Ovary (tissue), 10 donors: ENCODE measurements at places on chromosomes 5 and 9. TPM values are rescaled to one million over a fixed set of nuclear protein-coding genes. Genes with fewer than 3 reads are reported as not detected.

- DNase-seq = no peak
These were observed 391.7 kb downstream of the ACTL7B start for GRCh38 chr9:108463932-108464606.

DNA sequence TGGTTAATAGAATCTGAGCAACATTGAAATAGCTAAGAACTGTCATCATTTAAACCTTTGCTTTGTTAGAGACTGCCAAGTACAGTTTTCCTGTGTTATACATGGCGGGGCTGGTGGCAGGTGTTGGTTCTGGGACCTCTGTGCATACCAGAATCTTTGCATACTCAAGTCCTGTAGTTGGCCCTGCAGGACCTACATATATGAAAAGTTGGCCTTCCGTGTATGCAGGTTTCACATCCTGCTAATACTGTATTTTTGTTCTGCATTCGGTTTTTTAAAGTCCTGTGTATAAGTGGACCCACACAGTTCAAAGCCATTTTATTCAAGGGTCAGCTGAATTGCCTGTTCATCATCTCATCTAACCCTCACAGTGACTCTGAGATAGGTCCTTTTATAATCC, 36.4 kb downstream of the LARP1 start:
- no peak for DNase-seq

DNA sequence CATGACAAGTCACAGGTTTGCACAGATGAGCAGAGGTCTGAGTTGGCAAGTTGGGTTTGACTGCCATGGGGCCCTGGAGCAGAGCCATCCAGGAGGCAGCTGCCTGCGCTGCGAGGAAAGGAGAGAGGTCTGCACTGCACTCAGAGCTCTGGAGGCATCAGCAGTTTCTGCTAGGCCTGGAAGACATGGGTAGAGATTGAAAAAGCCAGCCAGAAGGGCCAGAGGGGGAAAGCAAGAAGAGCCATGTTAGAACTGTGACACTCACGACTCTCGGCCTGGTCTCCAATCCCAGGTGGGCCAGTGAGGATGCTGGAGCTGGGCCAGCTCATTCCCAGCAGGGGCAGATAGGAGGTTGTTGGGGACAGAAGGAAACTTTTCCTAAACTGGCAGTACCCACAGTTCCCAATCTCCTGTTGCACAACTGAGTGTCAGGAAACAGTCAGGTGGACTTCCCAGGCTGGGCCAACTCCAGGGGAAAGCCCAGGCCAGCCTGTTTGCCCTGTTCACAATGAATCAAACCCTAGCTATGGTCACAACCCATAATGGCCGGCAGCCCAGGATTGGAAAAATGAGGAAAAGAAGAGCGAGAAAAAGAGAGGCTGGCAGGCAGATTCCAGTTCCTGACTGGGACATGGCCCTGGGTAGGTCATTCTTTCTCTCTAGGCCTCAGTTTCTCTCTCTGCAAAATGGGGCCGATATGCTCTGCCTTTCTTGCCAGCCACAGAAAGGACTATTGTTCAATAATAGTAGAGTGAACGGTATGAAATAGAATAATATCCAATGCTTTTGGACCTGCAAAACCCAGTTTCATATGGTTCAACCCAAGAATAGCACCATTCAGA, 7.8 kb upstream of the ORM1 start:
- peak; percentile 12 for DNase-seq

DNA sequence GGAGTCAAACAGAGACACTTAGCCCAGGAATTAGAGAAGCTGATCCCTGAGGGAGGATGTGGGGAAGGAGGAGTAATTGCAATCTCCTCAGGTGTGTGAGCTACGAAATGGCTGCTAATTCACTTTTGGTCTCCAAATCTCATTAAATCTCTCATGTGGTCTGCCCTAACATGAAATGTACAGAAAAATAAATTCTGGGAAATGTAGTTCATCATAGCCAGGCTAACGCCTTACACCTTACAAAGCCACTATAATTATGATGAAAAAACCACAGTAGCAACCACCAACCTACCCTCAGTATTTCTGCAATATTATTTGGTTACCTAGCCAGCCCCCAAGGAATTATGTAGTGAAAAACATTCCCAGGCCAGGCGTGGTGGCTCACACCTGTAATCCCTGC, 354.0 kb downstream of the TMEM167A start:
- DNase-seq = no peak

DNA sequence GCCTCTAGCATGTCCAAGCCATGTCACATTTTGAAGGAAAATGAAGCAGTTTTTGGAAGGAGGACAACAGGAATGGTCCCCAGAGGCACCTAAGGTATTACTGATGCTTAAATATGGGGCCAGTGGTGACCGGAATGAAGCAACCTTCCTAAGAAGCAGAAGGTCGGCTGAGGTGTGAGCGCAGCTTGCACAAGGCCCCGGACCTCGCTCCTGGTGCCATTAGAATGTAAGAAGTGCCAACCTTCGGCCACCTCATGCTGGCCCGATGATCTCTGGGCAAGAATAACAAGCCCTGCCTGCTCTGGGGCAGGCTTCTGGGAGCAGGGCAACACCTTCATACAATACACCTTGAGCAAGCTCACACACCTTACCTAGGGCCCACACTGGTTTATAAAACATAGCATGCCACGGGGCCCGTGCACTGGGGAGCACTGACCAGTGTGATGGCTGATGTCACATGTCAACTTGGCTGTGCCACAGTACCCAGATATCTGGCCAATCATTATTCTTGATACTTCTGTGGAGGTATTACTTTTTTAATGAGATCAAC, 21.9 kb downstream of the SEMA4D start:
- no peak for DNase-seq

- DNase-seq = no peak
These were observed 45.7 kb upstream of the TGFBR1 start for GRCh38 chr9:99058964-99059921.

GRCh38 chr5:137078171-137078665, 420.9 kb downstream of the SPOCK1 start:
- no peak for DNase-seq

- DNase-seq = no peak
These were observed 121.1 kb downstream of the EGFLAM start for GRCh38 chr5:38379350-38379937.

DNA sequence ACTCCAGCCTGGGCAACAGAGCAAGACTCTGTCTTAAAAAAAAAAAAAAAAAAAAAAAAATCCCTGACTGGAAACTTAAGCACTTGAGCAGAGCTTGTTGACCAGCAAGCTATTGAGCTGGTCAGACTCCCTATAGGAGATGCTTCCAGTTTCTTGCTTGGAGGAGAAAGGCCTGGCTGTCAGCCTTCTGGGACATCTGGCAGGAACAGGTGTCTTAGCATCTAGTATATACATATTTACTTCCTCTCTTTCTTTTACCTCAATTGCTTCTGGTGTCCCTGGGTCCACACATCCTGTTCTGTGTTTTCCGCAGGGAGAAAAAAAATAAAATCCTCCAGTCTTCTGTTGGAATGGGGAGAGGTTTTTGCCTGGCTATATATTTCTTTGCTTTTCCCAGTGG, 60.1 kb downstream of the PRKACG start:
- no peak for DNase-seq

- no peak for DNase-seq
These were observed 144.6 kb downstream of the CACNA1B start for GRCh38 chr9:138022121-138022741.

- no peak for DNase-seq
These were observed 23.5 kb downstream of the INSYN2B start for GRCh38 chr5:169956756-169957155.

DNA sequence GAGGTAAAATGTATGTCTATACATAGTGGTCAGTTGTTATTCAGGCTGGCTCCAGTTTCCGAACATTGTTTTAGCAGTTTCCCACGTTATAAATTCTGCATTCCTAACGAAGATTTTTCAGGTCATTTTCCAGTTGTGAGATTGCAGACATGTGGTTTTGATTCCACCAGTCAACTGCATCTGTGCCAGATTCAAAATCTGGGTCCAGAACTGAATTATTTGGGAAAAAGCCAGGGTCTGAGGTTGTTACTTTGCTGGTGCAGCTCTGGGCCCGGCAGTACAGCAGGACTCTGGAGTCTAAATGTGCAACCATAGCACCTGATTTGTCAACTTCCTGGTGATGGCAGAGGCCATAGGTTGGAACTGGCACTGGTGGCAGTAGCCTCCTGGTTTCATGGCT, 105.7 kb upstream of the MEGF10 start:
- DNase-seq = no peak

GRCh38 chr5:34751807-34752736, 86.9 kb upstream of the TTC23L start:
- no peak for DNase-seq

GRCh38 chr9:81132318-81132717, 557.0 kb downstream of the TLE1 start:
- DNase-seq = no peak

GRCh38 chr5:96933764-96934707, 1.8 kb upstream of the LNPEP start:
- DNase-seq = no peak

- DNase-seq = no peak
These were observed 1.6 kb downstream of the CARD19 start for GRCh38 chr9:93097511-93098201.

- no peak for DNase-seq
These were observed 431.0 kb upstream of the TLE4 start for GRCh38 chr9:79140751-79141150.

DNA sequence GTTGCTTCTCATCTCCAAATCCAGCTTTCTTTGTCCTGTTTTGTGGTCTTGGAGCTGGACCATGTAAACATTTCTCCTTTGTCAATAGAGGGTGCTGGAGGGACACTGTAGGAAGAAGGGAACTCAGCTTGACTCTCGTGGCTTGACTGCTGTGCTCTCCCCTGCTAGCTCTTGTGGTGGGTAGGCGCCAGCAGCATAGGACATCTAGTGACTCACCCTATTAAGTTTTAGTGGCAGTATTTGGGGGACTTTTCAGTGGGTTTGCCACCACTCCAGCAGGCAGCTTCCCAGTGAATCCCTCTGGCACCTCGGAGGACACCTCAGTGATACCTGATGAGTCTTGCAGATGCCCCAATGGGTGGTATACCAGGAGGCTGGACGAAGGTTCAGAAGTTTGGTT, 97.8 kb downstream of the TSSK1B start:
- no peak for DNase-seq

DNA sequence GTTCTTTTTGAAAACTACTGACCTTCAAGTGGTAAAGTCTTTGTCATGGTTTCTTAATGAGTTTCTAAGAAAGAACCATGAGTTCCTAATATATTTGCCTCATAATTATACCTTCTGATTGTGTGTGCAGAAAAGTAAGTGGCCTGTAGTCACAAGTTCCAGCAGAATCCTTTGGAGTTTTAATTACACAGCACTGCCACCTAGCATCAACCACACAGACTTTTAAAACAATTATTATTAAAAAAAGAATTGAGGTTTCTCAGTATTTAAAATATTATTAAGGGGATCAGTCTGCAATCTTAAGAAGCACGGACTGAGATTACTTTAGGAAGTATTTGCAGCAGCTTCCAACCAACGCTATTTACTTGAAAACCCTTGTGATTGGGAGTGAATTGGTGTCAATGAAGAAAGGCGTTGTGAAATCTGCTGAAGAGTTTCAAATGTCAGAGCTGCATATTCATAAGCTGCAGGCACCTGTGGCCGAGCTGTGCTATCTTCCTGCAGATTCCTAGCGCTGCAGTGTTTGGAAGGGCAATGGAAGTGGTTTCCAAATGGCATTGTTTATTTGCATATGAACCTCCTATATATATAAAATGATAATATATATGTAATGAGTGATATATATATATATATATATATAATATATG, 1074.2 kb upstream of the WWC1 start:
- DNase-seq = no peak

DNA sequence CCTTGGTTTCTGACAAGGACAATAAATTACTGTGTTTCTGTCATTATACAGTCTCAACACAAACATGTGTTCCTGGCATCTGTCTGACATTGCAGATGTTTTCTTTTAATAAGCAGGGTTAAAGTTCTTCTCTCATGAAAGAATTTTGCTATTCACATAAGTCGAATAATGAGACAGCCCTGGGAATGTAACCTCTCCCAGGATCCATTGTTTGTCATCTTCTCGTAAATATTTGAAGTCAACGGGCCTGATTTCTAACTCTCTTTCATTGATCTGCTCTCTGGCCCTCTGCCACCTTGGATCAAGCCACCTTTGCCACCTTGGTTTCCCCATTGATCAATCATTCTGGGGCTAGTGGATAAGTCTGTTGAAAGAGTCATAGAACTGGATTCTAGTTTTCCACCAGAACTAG, 12.9 kb upstream of the CAST start:
- DNase-seq = no peak

GRCh38 chr9:8610256-8610655, 810.7 kb upstream of the DMAC1 start:
- DNase-seq = no peak

GRCh38 chr5:124742983-124743601, 3.3 kb downstream of the ZNF608 start:
- DNase-seq = peak; percentile 27

- no peak for DNase-seq
These were observed 122.0 kb downstream of the WDR70 start for GRCh38 chr5:37501152-37501551.

GRCh38 chr5:24986326-24986725, 341.5 kb upstream of the CDH10 start:
- DNase-seq = no peak

The TAF11L5 gene
- polyA plus RNA-seq = not detected

The PTPRD gene
- 21.7 TPM for polyA plus RNA-seq

The APBA1 gene
- polyA plus RNA-seq = 8.5 TPM

The HDHD3 gene
- 24.9 TPM for polyA plus RNA-seq

The CYLC2 gene
- polyA plus RNA-seq = not detected

The TMC1 gene
- 0.48 TPM for polyA plus RNA-seq

The BTNL8 gene
- polyA plus RNA-seq = not detected

The FAM221B gene
- polyA plus RNA-seq = not detected

The SLC9A3 gene
- 1.2 TPM for polyA plus RNA-seq

The PDZD2 gene
- polyA plus RNA-seq = 22.7 TPM

The SPINK1 gene
- not detected for polyA plus RNA-seq

The PLEKHG4B gene
- polyA plus RNA-seq = 0.85 TPM

The CDC20B gene
- not detected for polyA plus RNA-seq

The FAXDC2 gene
- polyA plus RNA-seq = 43.7 TPM

The PCDHGB6 gene
- 12.3 TPM for polyA plus RNA-seq

The TMEM252 gene
- polyA plus RNA-seq = not detected

The PCDHGA12 gene
- 4.5 TPM for polyA plus RNA-seq

The DEPDC1B gene
- polyA plus RNA-seq = 0.36 TPM

The FOXD4L6 gene
- polyA plus RNA-seq = not detected

The SOWAHA gene
- polyA plus RNA-seq = 0.07 TPM

The STOML2 gene
- 70.1 TPM for polyA plus RNA-seq

The CBY3 gene
- polyA plus RNA-seq = not detected
